ENCODE measurements at places on chromosomes 13 and 19.

DNA sequence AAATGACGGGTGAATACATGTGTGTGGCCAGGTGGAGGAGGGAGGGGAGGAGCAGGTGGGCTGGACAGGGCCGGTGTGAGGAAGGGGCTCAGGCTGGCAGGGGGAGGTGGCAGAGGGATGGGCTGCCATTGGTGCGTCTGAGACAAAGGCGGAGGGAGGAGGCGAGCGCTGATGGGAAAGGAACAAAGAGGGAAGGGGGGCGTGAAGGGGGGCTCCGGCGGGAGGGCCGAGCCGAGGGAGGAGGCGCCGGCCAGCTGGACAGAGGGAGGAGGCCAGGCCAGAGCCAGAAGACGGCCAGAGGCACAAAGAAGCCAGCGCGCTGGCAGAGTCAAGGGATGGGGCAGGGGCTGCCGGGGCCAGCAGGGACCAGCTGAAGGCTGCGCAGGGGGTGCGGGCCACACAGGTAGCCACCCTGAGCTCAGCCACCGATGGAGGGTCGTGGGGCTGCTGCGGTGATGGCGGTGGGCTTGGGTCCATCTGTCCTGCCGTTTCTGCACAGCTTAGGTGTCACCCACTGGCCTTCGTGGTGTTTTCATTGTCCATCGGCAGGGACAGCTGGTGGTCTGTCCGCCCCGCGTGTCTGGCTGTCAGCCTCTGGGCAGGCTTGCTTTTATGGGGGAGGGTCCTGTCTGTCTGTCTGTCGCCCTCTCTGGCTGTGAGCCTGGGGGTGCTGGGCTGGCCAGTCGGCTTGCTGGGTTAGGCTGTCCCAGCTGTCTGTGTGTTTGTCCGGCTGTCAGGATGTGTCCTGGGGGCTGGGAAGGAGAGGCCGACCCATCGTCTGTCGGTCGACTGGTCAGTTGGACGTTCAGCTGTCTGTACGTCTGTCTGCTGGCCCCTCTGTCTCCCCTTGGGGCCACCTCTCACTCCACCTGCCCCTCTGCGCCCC, 2.2 kb downstream of the APC2 start:
- no peak for DNase-seq

DNA sequence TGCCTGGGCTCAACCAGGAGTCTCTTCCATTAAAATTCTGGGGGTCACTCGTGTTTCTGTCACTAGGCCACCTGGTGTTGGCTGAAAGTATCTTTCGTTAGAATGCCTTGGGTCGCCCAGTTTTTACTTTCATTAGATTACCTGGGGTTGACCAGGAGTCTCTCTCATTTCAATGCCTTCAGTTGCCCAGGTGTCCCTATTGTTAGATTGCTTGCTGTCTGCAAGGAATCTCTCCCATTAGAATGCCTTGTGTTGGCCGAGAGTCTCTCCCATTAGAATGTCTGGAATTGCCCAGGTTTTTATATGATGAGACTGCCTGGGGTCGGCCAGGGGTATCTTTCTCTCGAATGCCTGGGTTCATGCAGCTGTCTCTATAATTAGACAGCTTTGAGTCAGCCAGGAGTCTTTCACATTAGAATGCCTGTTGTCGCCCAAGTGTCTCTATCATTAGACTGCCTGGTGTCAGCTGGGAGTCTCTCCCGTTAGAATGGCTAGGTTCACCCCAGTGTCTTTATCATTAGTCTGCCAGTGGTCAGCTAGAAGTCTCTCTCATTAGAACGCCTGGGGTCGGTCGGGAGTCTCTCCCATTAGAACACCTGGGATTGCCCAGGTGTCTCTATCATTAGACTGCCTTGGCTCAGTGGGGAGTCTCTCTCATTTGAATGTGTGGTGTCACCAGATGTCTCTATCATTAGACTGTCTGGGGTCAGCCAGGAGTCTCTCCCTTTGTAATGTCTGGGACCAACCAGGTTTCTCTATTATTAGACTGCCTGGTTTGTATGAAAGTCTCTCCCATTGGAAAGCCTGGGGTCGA, 1446.8 kb downstream of the UQCRFS1 start:
- no peak for DNase-seq

DNA sequence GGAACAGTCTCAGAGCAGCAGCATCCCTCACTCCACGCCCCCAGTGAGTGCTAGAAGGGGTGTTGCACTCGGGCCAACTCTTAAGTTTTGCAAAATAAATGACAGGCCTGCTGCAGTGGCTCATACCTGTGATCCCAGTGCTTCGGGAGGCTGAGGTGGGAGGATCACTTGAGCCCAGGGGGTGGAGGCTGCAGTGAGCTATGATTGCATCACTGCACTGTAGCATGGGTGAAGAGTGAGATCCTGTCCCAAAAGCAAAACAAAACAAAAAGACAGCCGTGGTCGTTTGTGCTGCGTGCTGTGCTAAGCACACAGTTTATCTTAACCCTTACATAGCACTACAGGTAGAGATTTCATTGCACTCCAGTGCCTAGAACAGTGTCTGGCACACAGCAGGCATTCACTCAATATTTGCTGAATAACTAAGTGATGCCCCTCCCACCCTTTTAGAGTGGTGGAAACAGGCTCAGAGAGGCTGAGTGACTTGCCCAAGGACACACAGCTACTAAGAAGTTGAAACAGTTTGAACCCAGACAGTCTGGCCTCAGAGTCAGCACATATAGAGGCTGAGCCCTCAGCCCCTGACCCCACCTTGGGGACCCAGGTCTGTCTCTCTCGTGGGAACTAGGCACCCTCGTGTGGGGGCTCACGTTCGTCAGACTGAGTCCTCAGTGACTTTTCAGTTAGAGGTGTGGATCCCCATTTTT, 18.3 kb downstream of the KCNC3 start:
- DNase-seq, result no peak

- DNase-seq, result peak; percentile 26
Observed at GRCh38 chr19:49930483-49931011, 1.2 kb upstream of the NUP62 start.

DNA sequence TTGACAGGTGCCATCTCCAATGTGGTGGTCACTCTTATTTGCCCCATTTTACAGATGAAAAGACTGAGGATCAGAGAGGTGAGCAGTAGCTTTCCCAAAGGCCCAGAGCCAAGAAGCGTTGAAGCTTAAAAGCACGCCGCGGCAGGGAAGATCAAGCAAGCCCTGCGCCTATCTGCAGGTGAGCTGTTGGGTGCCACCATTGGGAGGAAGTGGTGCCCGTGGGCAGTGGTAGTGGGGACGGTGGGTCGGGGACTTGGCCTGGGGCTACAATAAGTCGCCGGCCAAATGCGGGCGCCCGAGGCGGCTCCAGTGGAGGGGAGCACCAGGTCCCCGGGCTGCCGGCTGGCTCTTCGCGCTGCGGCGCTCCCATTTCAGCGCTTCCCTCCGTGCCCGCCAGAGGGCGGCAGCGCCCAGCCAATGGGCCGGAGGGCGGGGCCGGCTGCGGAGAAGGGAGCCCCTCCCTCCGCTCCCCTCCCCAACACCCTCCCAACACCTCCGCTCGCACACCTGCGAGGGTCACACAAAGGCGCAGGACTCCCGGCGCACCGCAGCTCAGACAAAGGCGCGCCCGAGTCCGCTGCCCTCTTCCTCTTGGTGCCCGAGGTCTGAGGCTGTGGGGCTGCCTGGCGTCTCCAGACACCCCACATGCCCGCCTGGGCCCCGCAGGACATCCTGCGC, 744 bp upstream of the POU2F2 start:
- peak; percentile 90 for DNase-seq

- DNase-seq, result no peak
Observed at GRCh38 chr13:79786176-79786575, 305.2 kb downstream of the NDFIP2 start.

DNA sequence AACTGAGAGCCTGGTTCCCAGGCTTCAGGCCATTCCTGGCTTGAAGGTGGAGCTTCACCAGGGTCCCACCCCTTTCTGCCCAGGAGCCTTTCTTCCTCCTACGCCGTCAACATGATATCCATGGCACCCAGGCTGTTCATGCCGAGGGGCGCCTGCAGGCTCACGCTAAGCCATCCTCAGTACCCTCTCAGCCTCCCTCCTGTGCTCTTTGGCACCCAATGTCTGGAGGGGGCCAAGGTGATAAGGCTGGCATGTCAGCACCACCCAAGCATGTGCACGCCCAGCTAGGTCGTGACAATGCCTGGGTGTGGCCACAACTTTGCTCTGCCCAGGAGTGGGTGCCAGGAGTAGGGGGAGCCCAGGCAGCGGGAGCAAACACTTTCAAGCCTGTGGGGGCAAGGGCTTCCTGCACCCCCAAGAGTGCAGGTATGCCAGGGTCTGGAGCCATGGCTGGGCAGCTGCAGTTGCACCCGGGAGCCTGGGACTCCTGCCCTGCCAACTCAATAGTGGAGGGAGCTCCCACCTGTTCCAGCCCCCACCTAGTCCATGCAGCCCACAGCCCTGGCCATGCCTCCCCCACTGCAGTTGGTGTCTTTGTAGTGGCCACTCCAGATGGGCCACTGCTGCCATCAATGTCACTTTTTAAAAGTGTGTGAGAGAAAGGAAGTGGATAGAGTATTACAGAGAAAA, 219.9 kb downstream of the MAB21L1 start:
- DNase-seq, result no peak

DNA sequence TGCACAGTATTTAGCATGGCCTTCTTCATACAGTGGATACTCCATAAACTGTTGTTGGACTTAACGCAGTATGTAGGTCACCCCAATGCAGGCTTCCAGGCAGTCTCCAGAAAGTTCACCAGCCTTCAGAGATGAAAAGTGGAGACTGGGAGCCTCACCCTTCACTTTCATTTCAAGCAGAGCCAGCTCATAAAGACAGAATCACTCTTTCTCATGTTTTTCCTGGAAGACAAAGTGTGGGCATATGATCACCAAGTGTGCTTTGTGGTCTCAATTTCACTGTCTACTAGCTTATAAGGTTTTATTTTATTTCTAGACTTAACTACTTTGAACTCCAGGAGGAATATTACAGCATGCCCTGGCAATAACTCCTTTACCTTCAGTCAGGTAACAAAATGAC, 26.3 kb upstream of the TNFSF11 start:
- no peak for DNase-seq

DNA sequence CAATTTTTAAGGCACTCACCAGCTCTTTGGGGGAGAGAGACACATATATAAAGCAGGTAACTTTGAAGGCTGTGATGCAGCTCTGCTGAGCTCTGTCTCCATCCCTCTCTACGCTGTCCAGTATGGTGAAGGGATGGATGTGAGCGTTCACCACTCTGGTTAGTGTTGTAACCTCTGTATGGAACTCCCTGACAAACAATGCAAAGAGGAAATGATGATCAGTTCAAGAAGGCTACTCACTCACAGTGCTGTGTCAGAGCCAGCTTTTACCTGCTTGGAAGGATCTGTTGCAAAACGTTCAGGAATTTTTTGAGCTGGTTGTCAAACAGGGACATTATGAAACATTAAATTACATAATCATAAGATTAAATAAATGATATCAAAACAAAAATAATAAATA, 90.8 kb upstream of the SLC10A2 start:
- DNase-seq, result no peak

DNA sequence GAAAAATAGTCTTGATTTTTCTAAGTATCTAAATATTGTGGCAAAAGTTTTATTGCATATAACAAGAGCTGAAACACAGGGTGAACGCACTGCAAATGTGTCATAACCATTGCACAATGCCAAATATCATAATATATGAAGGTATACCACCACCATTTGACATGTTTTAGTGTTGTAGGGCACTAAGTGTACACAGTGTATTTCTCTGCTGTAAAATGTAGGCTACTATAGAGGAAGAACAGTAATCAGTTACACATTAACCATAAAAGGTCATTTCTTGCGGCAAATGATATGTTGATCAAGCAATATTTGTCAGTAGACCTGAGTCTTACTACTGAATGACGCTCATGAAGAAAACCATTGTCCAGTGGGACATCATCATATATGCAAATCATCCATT, 18.3 kb upstream of the KLF5 start:
- no peak for DNase-seq
